ENCODE measurements at places on chromosomes 11 and 22.

DNA sequence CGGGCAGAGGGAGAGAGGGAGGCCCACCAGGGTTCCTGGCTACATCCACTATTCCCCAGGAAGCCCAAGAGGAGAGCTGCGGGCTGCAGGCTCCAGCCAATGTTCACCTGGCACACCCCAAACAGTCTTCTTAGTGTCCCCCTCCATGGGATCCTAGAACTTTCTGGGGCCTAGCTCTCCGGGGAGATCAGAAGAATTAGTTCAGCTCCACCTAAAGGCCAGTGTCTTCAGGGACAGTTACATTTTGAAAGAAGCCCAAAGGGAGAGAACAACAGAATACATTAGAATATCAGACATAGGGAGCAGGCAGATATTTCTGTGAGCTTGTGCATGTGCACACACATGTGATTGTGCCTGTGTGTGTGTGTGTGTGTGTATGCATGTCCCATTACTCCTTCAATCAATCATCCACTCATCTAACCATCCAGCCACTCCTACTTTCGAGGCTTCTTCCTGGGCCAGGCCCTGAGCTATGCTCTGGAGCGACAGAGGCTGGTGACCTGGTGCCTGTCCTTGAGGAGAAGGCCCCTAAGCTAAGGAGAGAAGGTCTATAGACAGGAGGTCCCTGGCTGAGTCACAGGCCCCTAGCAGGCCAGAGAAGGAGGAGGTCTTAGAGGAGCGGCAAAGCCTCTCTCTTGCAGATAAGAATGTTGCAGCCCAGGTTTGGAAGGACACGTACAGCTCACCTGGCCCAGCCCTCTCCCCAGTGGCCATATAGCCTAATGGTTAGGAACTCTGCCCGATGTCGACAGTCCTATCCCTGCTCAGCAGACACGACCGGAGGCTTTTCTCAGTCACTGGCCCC, 165.5 kb downstream of the DSCAML1 start:
- DNase-seq = no peak

- DNase-seq = no peak
Observed at GRCh38 chr11:99960536-99960935, 726.6 kb upstream of the ARHGAP42 start.

DNA sequence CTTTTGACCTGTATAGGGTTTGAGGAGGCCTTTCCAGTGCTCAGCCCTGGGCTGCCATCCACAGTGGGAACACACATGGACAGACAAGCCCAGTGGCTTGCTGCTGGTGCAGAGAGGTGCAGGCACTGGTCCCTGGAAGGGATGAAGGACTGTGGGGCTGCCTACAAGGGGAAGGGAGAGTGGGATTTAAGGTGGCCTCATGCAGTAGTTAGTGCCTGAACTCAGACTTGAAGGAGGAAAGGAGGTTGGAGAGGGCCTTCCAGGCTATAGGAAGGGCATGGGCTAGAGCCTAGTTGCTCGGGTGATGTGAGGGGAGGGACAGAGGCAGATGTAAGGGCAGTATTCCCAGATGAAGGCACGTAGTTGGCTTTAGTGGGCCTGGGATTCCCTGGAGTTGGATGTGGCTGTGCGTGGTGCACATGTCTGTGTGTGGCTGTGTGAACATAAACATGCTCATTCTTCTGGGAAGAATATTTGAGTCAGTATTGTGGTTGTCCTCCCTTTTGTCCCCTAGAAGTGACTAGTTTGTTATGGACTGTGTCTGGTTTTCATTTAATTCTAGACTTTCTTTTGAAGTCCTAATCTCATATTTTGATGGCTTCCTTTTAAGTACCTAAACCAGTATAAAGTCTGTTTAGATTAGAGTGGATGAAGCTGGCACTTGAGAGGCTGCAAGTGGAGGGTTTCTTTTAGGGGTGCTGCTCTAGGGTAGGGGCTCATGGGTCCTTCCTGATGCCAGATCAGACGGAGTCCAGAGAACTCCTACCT, 18.4 kb downstream of the YDJC start:
- no peak for DNase-seq

- peak; percentile 26 for DNase-seq
Observed at GRCh38 chr11:110185121-110185591, 92.0 kb downstream of the ZC3H12C start.

GRCh38 chr11:66743271-66743968, 14.4 kb upstream of the SPTBN2 start:
- DNase-seq = peak; percentile 30

GRCh38 chr11:75214411-75214821, 26.2 kb upstream of the TPBGL start:
- no peak for DNase-seq

- no peak for DNase-seq
Observed at GRCh38 chr22:46159777-46160176, 9.5 kb downstream of the PPARA start.

- DNase-seq = peak; percentile 4
Observed at GRCh38 chr11:93832780-93833179, 17.6 kb downstream of the VSTM5 start.

GRCh38 chr11:32396991-32397390, 38.3 kb downstream of the WT1 start:
- no peak for DNase-seq

DNA sequence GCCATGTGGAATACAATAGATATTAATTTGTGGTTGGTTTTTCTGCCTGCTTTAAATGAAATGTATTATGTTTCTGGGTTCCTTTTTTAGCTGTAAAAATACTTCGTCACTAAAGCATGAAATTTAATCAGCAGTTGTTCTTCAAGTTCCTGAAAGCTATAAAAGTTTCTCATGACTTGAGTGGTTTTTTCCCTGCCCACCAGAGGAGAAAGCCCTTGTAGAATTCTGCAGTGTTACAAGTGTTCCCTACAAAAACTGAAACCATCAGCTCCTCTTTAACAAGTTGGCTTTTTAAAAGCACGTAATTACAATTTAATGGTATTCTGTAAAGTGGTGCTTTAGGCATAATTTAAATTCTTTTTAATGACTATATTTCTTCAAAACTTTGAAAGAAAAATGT, 56.2 kb downstream of the PANX1 start:
- no peak for DNase-seq

DNA sequence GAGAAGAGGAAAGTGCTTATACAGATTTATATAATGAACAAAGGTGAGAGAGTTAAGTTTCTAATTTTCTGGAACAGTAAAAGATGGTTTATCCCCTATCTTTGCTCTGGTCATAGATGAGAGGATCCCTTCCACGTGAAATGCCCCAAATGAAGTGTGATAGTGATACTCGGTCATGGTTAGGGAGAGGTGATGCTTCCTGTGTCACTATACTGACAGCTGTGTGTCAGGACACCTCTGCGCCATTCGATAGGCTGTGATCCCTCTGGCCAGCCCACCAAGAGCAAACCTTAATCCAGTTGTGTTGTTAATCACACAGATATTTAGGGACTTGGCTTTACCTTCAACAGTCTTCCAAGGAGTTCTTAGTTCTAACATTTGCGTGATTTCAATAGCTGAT, 57.7 kb downstream of the NCAM1 start:
- DNase-seq = no peak

DNA sequence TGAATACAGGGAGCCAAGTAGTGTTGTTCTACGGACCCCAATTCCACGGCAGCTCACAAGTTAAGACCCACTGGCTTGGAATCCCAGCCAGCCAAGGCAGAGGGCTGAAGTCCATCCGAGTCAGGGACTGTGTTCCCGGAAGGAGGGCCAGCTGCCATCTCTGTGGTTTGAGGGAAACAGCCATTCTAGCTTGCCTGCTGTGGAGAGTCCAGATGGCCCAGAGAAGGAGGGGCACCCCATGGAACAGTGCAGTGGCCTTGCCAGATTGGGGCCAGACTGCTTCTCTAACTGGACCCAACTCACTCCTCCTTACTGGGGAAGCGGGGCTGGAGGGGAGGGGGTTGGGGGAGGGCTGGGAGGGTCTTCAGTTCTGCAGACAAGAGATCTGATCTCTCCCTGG, 156.4 kb downstream of the FAM181B start:
- DNase-seq = no peak

DNA sequence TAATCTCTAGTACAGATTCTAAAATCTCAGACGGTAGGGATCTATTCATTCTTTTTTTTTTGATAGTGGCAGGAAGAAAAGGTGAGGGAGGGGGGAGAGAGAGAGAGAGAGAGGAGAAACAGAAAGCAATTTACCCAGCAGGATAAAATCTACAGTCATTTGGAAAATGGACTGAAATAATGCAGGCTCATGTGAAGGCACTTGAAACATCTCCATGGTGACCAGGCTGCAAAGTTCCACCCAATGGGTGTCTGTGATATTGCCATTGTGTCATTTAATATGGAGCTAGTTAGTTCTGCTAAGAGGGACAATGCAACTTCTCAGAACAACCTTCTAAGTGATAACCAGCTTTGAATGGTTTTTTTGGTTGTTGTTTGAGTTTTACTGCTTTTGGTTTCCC, 165.2 kb upstream of the RAG2 start:
- DNase-seq = no peak

- peak; percentile 56 for DNase-seq
Observed at GRCh38 chr11:61959678-61960077, 7.8 kb downstream of the FTH1 start.

DNA sequence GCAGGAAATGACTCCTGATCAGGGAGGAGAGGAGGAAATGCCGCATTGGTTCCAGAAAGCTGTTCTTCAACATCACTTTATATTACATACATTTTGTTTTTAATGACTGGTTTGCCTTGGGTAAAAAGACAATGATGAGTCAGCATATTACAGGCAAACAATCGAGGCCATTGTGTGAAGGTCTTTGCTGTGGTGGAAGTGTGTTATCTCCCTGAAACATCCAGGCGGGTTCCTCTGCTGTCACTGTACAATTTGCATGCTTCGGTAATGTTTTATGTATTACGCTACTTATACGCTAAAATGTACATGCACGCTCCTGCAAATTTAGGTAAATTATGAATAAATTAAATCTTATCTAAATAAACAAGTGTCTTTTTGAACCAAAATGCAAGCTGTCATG, 161.1 kb downstream of the KIRREL3 start:
- DNase-seq = no peak
